Stimulated activated CD4-positive, alpha-beta T cell treated with anti-CD3 and anti-CD28 coated beads, TNF-alpha, amount 100 ng/mL, for 1 hour (primary cell): ENCODE measurements at places on chromosomes 7 and 10.

DNA sequence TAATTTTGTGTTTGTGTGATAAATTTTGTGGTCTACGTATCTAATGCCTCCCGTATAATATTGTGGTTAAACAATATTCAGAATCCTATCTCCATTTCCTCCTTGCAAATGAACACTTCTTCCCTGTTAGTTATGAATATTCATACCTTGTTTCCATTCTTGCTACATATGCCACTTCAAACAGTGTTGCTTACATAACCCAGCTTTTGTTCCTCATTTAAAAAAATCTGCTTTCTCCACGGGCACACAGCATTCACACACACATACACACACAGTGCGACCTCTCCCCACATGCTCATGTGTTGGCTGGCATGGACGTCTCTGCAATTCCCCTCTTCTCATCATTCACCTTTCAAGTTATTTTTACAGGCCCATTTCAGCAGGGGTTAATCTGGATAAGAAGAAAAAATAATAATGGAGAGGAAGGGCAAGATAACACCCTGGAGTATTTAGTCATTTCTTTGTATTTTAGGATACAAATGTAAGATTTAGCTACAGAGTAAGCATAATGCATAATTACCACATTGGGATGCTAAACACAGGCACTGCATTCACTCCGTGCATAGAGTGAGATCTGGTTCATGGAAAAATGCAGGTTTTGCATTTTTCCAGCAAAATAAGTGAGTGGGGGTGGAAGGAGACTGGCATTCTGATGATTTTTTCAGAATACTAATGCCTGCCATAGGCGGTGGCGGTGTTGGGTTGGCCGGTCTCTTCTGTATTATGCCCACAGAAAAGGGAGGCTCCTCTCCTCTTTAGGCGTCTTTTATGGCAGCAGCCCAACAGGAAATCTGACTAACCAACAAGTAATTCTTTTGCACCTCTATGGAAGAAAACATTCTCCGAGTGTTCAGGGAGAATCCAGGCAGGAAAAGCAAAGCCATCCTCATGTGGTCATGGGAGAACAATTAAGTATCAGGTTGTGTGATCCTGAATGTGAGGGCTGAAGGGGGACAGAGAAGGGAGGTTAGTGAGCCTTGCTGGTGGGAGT lies 31.7 kb upstream of the ELMO1 start:
- DNase-seq, result no peak

DNA sequence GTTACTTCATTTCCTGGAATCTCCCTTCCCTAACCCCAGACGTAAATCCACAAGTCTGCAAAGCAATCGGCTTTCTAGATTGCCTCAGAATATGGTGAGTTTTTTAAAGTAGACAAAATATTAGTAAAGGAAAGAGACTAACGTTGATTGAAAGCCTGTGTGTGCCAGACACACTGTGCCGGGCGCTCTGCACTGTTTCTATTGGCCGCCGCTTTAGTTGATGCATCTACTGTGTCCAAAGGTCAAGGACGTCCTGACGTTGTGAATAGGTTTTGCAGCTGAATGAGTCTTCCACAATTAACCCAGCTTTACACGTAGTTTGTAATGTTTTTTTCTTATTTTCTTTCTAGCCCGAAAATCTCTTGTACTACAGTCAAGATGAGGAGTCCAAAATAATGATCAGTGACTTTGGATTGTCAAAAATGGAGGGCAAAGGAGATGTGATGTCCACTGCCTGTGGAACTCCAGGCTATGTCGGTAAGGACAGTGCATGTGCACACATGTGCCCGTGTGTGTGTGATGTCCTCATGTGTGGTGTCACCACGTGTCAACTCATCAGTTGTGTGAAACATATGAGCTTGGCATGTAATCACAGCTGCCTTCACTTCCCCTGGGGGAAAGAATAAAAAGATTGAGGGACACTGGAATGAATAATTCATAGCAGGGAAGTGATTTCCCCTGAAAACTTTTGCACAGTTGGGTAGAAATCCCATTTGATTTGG lies 232.0 kb downstream of the CCDC3 start:
- DNase-seq, result no peak

- no peak for DNase-seq
Measured at GRCh38 chr7:2525658-2526630, 6.4 kb downstream of the LFNG start.

DNA sequence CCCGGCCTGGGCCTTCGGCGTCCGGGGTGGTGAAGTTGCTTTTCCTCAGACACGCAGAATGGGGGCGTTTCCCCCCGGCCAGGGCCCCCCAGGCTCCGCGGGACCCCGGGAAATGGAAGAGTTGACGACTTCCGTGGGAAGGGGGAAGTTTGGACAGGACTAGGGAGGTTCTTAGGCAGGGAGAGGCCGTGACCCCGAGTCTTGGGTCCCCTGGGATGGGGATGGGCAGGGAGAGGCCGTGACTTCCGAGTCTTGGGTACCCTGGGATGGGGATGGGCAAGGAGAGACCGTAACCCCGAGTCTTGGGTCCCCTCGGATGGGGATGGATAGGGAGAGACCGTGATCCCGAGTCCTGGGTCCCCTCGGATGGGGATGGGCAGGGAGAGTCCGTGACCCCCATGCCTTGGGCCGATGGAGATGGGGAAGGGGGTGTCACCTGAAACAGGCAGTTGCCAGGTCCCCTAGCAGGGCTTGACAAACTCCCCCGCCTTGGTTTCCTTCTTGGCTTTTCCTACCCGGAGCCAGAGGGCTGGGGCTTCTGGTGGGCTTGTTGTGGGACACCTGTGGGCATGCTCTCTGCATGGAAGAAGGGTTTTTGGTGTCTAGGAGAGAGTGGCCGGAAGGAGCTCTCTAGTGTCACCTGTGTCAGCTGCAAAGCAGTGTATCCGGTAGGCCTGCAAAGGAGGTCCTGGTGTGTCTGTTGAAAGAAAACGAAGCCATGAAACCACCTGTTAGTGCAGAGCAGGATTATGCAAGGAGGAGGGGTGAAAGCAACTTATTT lies 1.1 kb downstream of the TRRAP start:
- peak; percentile 29 for DNase-seq

DNA sequence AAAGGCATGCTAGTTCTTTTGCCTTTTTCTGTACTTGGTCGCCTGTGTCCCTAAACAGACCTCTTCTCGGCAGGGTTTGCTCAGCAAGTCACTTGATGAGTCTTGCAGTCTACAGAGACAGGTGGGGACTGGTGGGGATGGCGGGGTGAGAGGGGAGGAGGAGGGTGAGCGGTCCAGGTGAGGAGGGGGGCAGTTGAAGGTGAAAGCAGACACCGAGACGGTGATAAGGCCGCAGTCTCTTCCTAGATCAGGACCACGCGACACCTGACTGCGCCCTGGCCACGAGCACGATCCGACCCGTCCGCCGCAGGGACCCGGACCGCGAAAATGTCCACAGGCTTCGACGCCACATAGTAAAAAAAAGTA lies 566 bp downstream of the ASNS start:
- DNase-seq, result no peak

DNA sequence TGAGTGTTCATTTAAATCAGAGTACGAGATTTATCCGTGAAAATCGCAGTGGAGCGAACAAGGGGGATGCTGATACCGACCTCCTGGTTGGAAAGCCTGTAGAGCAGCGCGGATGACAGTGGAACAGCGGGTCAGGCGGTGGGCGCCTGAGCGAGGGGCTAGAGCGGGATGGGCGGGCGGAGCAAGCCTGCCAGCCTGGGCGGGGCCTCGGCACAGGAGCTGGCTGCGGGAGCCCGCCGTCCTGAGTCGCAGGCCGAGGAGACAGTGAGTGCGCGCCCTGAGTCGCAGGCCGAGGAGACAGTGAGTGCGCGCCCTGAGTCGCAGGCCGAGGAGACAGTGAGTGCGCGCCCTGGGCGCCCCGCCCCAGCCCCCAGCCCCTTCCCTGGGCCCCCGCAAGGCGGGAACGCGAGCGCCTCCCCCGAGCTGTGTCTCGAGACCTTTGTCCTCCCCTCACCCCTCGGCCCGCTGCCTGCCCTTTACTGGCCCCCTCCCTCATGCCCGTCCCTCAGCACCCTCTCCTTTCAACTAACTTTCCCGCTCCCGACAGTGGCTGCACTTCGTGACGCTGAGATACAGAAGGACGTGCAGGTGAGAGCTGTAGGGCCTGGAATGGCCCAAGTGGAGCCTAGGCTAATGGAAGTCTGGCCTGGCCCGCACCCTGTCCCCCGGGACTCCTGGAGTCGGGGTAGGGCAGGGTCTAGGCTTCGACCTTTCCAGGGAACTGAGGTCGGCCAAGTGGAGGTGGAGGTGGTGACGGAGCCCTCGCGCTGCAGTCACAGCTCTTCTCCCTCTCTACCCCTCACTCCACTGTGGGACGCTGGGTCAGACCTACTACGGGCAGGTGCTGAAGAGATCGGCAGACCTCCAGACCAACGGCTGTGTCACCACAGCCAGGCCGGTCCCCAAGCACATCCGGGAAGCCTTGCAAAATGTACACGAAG lies at the start of gene AS3MT:
TSS of gene AS3MT (plus strand) at position 213 of the 941 bp plus-strand sequence. CDS start at position 336, 123 bp downstream.
- no peak for DNase-seq

DNA sequence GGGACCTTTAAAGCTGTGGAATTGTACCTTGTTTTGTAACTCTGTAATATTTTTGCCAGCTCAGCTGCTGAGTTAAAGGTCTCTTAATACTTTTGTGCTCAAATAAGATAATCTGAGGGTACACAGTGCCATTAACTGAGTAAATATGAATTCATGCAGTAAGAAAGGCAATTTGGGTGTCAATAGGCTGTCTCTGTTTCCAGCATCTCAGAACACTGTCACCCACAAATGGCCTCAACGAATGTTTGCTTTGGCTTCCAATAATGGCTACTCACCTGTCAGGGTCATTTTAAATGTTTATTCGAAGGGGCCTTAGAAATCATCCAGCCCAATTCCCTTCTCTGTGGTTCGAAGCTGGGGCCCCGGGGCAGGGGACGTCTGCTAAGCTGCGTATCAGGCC lies 225.4 kb downstream of the ZMYND11 start:
- no peak for DNase-seq

DNA sequence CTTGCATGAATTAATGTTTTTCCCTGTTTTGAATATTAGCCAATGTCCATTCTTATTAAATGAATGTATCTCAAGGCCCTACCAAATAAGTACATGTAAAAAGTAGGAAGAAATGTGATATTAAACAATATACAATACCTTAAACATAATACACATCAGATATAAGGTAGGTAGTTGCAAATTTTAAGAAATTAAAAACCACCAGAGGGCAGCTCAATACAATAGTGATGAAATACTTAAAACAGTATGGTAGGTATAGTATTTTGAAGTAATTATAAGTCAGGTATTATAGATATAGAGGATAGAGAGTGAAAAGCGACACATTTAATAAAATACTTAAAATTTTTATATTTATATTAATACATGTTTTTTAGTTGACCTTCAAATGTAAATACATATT lies 43.6 kb upstream of the CDK14 start:
- DNase-seq, result no peak

DNA sequence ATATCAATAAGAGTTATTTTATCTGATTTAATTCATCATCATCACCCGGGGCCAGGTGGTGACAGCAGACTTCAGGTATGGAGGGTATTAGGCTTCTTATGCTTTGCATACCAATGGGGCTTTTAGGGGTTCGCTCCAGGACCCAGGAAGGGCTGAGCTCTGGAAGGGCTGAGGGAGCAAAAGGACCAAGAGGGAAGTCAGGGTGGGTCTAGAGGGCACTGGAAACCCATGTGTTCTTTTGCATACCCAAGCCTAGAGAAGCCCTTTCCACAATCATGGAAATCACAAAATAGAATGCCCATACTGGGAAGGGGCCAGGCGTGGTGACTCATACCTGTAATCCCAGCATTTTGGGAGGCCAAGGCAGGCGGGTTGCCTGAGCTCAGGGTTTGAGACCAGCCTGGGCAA lies 30.9 kb upstream of the VCL start:
- DNase-seq, result no peak

GRCh38 chr10:35501923-35502322 lies 103.2 kb upstream of the GJD4 start:
- no peak for DNase-seq

GRCh38 chr7:117250801-117251200 lies 72.1 kb downstream of the WNT2 start:
- DNase-seq, result no peak

- no peak for DNase-seq
Measured at GRCh38 chr7:158424011-158424410, 163.6 kb downstream of the PTPRN2 start.

DNA sequence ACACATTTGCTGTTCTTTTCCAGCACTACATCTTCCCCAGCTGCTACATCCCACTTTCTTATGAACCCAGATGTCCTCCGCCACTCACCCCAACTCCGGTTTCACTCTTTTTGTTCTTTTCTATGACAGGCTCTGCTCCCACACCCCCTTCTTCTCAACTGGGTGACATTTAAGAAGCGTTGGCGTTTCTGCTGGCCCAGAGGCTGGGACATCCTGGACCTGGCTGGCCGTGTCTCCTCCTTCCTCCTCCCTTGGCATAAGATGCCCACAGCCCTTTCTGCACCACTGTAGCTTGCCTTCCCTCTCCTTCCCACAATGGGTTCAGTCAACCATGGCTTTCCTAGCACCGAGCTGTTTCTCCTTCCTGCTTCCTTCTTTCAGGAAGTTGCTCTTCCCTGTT lies 9.4 kb upstream of the CALML5 start:
- no peak for DNase-seq

DNA sequence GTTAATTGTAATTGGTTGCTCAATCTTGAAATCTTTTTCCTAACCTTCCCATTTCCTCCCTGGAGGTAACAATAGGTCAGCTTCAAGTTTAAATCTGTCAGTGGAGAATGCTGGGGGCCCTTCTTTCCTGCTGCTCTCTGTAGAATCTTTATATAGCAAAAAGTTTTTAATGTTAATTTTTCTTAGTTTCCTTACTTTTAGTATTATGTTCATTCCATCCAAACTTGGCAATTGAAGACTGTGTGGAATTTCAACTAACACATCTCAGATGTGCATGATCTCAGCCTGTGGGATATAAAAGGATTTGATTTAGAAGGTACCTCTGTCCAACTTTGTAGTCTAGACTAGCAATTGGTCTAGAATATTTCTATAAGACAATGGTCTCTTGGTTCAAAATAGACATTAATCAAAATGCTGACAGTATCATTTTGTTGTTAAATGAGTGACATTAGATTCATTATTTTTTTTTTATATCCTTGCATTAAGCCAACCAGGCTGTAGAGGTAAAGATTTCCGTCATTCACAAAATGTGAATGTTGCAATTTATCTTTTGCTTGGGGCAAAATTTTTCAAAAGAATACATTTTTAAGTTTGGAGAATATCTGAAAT lies 100.4 kb upstream of the SEMA3A start:
- DNase-seq, result no peak

GRCh38 chr7:144709066-144709465 lies 126.8 kb downstream of the TPK1 start:
- no peak for DNase-seq

GRCh38 chr7:129134356-129134987 lies 10.0 kb upstream of the TSPAN33 start:
- no peak for DNase-seq
